ENCODE measurements at places on chromosomes 2 and 18.

GRCh38 chr2:98819231-98819766 is 88.4 kb upstream of the MGAT4A start:
- no peak for DNase-seq

- DNase-seq: no peak
Measured at GRCh38 chr2:130307850-130308249, 34.8 kb upstream of the IMP4 start.

DNA sequence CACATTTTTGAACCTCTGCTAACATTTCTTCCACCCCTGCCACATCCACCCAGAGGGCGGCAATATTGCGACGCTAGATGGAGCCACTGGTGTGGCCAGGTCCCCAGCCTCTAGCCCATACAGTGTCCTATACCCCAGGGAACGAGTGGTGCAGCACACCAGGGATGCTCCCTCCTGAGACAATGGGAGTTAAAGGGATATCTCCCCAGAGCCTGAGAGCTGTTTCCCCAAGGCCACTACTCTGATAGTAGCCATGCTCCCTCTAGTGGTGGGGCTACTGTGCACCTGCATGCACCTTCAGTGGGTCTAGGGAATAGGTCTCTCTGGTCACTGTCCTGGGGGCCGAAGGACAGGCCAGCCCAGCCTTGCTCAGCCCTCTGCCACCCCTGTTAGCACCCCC is 336.4 kb upstream of the FSHR start:
- DNase-seq: no peak

DNA sequence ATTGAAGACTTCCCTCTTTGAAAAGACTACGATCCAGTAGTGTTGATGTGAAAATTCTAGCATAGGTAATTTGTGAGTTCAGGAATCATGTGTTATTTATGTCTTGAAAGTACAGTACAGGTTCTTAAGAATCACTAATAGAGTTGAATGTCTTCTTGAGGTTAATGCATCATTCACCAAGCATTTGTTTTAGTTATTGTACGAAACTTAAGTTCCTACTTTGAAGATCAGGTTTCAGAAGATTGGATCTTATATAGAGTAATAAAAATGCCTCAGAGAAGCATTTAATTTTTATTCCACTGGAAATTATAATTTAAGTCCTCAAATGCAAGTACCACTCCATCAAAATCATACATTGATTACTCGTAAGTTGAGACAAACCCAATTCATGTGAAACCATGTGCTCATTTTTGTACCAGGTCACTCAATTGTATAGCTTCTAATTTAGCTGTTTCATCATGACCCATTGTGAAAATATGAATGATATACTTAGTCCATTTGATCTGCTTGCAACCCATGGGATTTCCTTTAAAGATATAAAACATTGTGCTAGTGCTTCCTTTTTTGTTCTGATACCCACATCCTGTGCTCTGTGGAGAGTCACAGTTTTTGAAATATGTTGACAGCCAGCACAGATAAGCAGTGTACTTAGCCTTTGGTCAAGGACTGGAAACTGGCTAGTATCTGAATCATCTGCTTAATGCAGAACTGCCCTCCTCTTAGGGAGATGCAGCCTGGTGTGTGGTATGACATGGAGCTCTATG is 22.5 kb upstream of the RAB27B start:
- DNase-seq: no peak

GRCh38 chr18:62249478-62250097 is 62.5 kb downstream of the RELCH start:
- peak; percentile 81 for DNase-seq

DNA sequence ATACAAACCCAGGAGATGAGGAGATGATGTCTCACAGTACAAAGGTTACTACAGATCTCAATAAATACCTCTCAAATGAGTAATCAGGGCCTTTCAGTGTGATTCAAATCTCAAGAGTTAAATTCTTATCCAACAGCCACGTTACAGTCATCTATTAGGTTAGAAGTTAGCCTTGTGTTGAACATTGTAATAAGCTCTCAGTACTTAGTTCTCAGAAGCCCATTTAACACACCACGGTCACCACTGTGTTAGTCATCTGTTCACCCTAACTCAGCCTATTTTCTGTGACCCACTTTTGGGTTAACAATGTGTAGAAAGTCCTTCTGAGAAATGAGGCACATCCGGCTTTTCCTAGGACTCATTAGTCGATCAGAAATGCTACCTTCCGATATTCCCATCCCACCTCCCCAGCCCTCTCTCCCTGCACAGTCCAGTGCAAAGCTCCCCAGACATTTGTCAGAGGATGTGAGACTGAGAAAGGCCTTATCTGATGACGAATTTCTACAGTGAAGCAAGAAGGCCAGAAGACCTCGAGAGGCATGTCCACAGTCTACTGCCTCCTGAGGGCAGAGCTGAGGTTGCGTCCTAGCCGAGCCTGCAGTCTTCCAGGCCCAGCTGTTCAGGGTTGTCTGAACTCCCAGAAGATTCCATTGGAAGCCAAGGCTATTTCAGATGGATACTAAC is 92.6 kb downstream of the ACTR2 start:
- DNase-seq: peak; percentile 14

Measured in CD4-positive, alpha-beta T cell treated with Interleukin-17A for 4 hours (primary cell).